NCI-H2029 treated with DMSO at 0.1 percent for 48 hours (cell line): ENCODE measurements at places on chromosomes 7 and 10.

DNA sequence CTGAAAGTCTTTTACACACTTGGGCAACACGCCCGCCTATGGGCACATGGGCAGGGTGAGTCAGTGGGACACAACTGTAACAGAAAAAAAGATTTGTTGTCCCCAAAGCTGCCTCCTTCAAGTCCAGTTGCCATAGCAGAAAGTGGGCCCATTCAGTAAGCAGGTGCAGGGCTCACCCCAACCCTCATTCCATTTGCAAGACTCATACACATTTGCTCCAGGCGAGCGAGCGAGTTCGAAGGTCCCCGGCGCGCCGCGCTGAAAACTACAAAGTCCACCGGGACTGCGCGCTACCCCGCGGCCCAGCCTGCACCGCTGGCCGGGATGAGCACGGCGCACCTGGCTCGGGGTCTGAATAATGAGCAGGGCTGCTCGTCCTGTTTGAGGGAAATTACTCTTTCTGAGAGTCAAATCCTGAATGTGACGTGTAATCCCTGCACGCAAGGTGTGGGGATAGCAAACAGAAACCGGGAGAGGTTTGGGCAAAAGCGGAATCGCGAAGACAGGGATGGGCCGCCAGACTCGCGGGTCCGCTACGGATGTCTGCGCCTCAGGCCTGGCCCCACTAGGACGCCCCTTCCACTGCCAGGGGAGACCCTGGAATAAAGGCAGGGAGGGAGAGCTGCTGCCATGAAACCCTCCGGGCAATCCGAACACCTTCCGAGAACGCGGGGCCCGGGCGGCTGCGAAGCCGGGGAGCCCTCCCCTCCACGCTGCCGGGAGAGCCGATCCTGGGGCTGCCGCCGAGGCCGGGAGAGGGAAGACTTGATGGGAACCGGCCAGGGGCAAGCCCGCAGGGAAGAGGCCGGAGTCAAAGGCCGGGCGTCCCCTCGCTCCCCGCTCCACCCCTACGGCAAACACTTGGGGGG, 982 bp downstream of the COBL start:
- no peak for DNase-seq

GRCh38 chr10:26544932-26545331, 106.8 kb downstream of the APBB1IP start:
- DNase-seq, result no peak

DNA sequence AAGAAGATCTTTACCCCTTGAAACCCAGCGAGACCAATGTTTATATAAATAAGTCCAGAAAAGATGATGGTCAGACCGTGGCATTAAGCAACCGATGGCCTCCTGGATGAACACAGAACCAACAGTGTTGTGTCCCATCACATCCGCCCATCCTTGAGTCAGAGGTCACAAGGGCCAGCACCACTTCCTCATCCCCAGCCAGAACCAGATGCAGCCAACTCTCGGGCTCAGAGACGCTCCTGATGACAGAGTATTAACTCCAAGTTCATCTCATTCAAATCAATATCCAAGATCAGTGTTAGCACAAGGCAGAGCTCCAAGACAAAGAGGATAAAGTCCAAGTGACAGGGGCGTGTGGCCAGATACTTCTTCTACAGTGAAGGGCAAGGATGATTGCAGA, 63.5 kb downstream of the FAM53B start:
- DNase-seq, result no peak

DNA sequence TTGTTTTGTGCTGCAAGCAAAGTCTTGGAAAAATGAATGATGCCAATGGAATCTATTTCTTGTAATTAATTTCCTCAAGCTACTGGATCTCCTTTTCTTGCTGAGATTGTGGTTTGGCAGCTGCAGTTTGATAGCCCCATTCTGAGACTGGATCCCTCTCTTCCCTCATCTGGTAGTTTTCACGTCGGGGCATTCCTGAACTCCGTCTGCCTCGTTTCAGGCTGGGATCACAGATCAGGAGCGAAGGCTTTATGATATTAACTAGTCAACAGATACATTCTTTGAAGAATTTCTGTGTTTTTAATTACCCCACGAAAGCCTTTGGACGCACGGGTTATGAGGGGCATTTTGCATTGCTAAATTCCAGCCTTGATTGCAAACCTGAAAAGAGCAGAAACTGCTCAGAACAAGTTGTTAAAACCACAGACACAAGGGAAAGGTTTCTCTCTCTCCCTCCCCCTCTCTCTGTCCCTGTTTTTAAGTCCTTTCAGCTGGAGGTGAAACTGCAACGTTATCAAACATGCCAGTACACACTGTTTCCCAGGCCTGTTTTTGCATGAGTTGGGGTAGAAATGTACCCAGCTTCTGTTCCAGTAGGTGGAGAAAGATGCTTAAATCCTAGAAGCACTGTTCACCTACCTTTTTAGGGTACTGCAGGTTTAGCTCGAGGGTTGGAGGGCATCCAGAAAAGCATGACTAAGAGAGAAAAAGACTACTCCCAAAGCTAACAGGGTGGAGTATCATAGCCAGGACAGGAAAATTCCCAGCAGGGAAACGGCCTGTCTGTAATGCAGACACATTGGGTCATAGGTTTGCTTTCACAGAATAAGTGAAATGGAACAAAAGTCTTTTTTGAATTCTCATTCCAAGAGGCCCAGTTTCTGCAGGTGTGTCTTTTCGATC, 124.3 kb downstream of the CUX1 start:
- no peak for DNase-seq

DNA sequence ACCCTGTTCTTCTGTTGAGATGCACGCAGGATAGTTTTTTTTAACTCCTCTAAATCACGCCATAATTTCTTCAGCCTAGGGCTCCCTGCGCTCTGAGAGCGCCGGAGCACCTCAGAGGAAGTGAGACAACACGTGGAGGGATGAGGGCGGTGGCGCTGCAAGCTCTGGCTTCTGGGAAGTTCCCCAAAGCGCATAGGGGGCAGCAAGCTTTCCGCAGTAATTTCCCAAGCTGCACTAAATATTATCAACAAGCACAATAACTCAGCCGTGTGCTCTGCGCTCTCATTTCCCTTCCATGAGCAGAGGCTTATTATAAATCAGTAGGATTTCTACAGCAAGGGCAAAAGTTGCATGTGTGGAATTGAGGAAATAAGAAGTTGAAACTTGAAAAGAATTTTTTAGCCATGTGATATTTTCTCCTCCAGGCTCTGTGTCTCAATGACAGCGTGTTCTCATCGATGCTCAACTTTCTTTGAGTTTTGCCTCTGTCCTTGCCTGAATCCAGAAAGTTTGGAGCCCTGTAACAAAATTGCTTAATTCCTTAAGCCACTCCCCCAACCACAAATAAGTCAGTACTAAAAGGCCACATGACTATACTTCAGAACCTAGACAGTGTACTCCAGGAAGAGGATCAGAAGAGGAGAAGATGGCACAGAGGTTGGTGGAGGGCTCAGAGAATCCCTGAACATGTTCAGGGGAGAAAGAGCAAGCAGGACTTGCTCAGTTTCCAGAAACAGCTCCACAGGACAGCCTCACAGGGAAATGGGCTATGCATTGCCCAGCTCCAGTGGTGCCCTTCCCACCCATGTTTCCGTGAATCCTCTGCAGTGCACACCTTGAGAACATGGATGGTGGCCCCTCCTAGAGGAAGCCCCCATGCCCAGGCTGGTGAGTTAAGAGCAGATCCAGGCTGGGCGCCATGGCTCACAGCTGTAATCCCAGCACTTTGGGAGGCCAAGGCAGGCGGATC, 221.5 kb upstream of the GHITM start:
- DNase-seq, result no peak
